ENCODE measurements at places on chromosomes 4 and X.
A peak's percentile ranks its signal among the peaks of the same experiment; 100 is the strongest.

DNA sequence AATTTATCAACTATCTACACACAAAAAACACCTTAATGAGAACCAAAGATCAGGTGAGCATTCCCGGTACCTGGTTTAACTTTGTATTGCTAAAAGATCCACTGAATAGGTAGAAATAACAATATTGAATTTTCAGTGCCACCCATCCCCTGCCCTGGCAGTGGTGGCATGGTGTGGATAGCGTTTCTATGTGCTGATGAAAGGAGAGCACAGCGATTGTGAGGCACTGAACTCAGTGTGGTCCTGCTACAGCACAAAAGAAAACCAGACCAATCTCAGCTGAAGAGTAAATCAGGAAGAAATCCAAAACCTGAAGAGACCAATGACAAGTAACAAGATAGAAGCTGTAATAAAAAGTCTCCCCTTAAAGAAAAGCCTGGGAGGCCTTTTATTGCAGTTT, 984.6 kb upstream of the AGA start:
- DNase-seq: no peak

DNA sequence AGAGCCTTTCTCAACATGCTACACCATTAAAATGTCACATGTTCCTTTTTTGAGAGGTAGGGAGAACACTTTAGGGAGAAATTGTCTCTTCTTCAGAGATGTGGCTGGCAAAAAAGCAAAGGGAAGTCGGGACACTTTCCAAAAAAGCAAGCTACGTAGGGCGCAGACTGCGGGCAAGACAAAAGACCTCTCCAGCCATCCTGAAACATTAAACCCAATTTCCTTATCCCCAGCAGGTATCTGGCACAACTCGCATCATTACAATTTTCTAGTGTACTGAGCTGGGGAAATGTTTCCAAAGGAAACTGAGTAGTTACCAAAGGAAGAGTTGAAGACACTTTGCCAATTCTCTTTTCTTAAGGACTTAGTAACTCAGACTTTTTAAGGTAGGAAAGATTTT, 116.0 kb downstream of the PACRGL start:
- no peak for DNase-seq

GRCh38 chr4:124863040-124863545, 150.6 kb upstream of the ANKRD50 start:
- no peak for DNase-seq

- no peak for DNase-seq
Measured at GRCh38 chr4:52755426-52755825, 4.2 kb upstream of the ERVMER34-1 start.

- DNase-seq: no peak
Measured at GRCh38 chr4:58368221-58368620, 1258.0 kb upstream of the IGFBP7 start.

DNA sequence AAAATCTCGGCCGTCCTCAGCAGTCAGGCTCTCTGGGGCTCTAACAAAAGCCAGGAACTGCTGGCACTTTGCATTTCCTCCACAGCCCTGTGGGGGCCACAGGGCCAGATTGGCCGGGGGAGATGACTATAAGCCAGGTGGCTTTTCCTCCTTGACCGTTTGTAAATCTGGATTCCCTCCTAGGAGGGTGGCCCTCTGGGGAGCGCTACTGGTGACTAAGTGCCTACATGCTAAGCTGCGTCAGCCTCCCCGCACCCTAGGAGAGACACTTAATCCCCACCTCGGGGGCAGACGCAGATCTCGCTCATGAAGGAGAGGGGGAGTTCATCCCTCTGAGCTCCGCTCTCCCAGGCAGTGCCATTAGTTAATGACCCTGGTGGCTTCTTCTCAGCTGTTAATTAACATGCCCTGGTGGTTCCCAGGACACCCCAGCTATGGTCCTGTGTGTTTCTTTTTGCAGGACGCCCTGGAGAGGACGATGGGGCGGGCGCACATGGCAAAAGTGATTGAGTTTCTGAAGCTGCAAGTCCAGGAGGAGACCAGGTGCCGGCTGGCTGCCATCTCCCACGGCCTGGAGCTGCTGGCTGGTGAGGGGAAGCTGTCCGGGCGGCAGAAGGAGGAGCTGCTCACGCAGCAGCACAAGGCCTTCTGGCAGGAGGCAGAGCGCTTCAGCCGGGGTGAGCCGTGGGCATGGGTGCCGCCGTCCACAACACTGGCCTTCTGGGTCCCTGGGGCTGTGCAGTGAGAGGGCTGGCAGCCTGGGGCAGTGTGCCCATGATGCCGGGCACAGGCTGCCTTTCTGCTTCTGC, 41.6 kb downstream of the EVC start:
- peak; percentile 44 for DNase-seq

DNA sequence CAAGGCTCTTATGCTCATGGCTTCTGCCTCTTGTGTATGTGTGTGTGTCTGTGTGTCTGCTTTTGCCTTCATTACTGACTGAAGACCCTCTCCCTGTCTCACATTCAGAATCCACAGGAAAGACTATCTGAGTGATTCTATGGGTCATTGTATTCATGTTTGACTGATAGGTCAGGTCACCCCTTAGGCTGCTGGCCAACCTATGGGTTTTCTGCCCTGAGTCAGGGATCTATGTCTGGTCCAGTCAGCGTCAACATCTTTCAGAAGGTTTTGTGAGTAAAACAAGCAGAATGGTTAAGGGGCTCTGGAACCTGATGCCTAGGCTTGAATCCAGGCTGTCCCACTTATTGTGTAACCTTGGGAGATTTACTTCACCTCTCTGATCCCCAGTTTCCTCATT, 30.5 kb downstream of the NHSL2 start:
- DNase-seq: no peak

DNA sequence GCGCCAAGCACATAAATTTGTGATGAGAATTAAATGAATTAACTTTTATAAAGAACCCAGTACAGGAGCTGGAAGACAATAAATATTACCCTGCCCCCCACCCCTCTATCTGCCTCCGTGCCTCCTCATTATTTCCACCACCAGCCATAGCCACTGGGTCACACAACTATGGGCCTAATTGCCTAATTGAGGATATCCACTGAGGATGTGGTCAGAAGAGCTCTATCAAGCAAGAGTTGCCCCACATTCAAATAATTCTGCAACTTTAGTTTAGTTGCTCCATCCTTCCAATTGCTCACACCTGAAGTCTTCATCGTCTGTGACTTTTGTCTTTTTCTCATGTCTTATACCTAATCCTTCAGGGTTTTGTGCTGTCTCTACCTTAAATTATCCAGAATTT, 9.5 kb upstream of the CXCL8 start:
- no peak for DNase-seq

GRCh38 chr4:27648416-27648815, 787.8 kb downstream of the STIM2 start:
- no peak for DNase-seq

GRCh38 chr4:11152684-11153083, 276.0 kb downstream of the HS3ST1 start:
- DNase-seq: no peak

Measured in GM04503 (cell line).